RPMI7951 (cell line): ENCODE measurements at places on chromosomes 6 and 20. TPM values are rescaled to one million over a fixed set of nuclear protein-coding genes. Genes with fewer than 3 reads are reported as not detected.

GRCh38 chr6:36730424-36731380 is 33.1 kb downstream of the RAB44 start:
- DNase-seq, result no peak

DNA sequence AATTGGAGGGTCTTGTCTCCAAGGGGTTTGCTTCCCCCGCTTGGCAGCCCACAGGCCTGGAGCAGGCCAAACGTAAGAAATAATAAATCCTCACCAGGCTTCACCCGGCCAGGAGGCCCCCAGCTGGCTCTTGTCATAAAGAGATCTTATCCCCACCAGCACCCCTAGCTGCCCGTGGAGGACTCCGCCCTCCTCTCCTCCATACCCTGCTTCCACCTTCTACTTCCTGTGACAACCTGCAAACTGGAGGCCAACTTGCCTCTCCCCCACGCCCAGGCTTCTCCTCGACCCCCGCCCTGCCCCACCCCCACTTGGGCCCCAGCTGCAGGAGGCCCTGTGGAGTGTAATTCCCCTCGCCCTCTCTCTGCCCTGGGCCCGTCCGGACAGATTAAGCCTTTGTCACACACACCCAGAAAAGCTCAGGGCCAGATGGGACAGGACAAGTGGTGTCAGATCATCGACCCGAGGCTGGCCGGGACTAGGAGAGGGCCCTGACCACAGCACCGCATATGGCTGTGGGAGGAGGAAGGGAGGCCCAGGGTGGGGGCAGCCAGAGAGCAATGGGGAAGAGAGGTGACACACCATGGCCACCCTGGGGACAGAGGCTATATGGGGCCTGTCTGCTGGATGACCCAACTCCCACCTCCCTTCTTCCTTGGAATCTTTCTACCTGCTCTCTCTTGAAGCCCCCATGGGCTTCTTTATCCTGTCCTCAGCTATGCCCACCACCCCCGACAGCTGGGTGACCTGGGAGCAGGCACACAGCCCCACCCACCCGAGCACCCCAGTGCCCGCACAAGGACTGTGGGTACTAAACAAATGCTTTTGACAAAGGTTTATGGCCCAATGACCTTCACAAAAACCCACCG is 3.9 kb downstream of the NOL4L start:
- peak; percentile 22 for DNase-seq

DNA sequence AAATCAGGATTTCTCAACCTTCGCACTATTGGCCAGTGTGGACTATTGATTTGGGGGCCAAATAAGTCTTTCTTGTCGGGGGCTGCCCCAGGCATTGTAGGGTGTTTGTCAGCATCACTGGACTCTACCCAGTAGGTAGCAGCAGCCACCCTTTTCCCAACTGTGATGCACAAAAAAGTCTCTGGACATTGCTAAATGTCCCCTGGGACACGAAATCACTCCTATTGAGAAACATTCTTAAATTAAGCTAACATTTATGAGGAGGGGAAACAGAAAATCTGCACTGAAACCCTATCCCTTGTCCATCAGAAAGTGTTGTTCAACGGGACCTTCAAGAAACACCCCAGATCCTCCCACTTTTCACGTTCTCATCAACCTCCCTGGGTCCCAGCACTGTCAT is 54.2 kb downstream of the NFATC2 start:
- DNase-seq, result no peak

DNA sequence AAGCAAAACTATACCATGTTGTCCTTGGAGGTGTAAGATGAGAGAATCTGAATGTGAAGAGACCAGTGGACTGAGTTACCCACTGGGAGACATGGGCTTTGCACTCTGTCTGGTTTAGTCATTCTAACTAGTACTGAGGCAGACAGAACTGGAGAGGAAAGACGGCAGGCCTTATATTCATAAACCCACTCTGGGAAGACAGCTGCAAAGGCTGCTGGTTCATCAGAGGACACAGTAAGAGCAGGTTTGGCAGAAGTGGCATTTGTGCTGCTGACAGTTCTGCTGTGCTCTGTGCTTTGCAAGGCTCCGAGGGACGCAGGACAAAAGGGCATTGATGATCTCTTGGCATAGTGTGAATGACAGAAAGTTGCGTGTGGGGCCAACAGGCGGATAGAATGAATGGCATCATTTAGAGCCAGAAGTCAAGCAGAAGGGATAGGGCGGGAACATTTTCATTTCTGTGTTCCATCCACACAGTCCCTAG is 142.3 kb upstream of the TENT5A start:
- peak; percentile 59 for DNase-seq

DNA sequence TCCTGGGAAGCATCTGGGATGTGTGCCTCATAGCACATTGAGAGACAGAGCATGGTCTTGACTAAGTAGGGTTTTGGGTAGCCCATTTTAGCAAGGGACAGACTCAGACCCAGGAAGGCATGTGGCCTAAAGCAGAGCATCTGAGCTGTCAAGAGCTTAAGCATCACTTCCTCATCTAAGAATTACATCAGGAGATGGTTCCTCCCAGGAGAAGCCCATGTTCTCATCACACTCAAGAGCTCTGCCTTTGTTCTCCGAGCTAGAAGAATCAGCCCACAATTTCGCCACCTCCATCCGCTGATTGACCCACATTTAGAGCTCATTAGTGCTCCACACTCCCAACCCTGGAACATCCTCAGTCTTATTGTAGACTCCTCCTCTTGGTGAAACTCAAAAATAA is 68.3 kb downstream of the NPEPL1 start:
- DNase-seq, result no peak

The STMND1 gene
- not detected in 2 replicates for total RNA-seq
